CMK (cell line): ENCODE measurements at places on chromosomes 3 and 15.

DNA sequence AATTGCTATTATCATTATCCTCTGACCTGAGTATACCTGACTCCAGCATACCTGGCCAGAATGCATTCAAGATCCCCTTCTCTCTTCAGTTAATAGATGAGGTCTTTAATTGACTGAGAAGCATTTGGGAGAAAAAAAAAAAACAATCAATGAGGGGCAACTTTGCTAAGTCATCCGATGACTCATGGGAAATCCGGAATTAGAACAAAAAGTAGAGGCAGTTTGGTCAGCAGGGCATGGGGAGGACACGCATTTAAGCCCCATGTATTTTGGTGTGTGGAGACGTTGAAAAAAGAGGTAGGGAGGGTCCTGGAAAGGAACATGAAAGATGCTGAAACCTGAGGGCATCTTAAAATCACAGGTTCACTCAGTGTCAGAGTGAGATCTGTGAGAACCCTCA lies 256.2 kb downstream of the RORA start:
- no peak for DNase-seq

GRCh38 chr3:184259878-184260723 lies 1.3 kb downstream of the CAMK2N2 start:
- no peak for DNase-seq

DNA sequence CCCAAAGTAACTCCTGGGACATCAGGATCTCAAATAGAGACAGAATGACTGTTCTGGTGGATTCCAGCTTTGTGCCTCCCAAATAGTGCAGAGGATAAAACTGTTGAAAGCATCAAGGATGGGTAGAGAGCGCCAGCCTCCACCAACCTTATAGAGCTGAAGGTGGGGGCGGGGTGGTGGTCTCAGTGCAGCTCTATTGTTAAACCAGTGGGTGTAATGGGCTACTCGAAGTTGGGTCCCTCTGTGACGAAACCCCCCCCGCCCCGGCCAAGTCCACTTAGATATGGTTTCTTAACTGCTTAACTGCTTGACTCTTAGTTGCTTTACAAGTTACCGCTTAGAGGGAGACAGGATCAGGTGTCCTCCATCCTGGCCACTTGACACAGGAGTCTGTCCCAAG lies 22.7 kb downstream of the DHX30 start:
- DNase-seq = no peak

DNA sequence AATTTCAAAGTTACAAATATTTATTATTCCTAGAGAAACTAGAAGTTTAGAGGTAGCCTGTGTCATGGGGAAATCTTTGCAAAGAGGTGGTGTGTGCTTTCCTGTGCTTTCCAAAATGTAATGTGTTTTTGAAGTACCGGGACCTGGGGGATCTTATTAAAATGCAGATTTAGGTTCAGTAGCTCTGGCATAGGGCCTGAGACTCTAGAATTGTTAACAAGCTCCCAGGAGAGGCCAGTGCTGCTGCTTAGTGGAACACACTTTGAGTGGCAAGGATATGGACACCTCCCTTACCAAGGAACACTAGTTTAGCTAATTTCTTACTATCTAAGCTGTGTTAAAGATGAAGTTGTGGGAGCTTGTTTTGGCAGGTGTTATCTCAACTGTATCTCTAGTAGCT lies 428.9 kb downstream of the VGLL3 start:
- DNase-seq = no peak

DNA sequence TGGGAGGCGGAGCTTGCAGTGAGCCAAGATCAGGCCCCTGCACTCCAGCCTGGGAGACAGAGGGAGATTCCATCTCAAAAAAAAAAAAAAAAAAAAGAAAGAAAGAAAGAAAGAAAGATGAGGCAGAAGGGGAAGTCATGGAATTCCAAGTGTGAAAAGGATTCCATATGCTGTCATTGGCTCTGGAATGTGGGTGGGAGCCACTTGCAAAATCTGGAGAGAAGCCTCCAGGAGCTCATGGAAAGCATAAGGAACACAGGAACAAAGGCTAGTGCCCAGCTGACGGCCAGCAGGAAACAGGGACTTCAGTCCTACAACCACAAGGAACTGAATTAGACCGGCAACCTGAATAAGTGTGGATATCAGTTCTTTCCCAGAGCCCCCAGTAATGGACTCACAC lies 12.5 kb upstream of the TRAK1 start:
- DNase-seq = no peak

- DNase-seq = no peak
Observed at GRCh38 chr3:20222274-20222673, 36.3 kb upstream of the SGO1 start.

DNA sequence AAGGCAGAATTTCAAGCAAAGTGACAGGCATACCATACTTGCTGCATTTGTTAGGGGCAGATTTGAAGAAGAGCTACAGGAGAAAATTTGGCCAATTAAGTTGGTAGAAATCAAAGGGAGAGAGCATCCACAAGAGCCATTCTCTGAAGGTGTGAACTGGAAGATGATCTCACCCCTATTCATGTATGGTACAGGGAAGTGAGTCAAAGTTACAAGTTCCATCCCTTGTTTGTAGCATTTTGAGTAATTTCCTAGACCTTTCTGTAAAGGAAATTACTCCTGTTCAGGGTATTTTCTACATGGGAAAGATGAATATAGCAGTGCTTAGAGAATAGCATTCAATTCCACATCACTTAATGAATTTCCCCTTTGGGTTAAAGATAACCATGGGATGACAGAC lies 28.4 kb downstream of the TTC14 start:
- no peak for DNase-seq

- no peak for DNase-seq
Observed at GRCh38 chr15:55116636-55117035, 80.1 kb downstream of the RSL24D1 start.

DNA sequence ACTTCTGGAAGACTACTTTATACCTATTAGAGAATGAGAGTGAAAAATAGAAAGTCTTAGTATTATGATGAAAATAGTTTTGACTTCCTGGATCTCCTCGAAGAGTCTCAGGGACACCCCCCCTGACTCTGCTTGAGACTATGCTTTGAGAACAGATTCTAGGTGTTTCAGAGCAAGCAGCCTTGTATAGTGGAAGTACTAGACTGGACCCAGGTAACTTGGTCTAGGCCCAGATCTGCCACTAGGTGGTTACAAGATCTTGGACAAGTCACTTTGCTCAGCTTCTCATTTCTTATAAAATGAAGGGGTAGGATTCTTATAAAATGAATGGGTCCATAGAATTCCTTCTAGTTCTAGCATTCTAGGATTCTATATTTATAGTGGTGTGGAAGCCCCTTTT lies 9.1 kb downstream of the ABHD5 start:
- DNase-seq = no peak

GRCh38 chr15:22962611-22963010 lies 17.6 kb downstream of the CYFIP1 start:
- DNase-seq = no peak

DNA sequence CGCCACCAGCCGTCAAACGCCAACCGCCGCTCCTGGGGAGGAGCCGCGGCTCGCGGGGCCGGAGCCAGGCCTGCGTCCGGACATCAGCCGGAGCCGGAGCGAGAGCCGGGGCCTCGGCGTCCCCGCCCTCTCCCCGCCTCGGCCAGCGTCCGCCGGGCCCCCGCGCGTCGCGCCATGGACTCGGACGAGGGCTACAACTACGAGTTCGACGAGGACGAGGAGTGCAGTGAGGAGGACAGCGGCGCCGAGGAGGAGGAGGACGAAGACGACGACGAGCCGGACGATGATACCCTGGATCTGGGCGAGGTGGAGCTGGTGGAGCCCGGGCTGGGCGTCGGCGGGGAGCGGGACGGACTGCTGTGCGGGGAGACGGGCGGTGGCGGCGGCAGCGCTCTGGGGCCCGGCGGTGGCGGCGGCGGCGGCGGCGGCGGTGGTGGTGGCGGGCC lies 359 bp downstream of the ARIH1 start:
- DNase-seq = no peak

GRCh38 chr15:68301301-68301700 lies 23.8 kb downstream of the FEM1B start:
- peak; percentile 54 for DNase-seq

- no peak for DNase-seq
Observed at GRCh38 chr3:139534455-139534812, 5.1 kb downstream of the RBP1 start.

DNA sequence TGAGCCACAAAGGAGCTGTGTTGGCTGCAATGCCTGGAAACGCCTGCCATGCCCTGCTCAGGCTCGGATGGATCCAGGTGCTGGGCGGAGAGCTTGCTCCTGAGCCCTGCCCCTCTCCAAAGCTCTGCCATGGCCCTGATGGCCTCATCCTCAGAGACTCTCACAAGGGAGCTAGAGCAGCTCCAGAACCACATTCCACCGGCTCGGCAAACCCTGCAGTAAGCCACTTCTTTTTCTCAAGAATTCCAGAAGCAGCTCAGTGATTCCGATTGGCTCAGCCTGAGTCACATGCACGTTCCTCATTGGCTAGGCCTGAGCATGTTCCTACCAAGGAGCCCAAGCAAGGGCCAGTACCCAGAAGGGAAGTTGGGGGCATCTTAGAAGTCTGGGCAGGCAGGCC lies 24.8 kb downstream of the TPRA1 start:
- no peak for DNase-seq

GRCh38 chr3:64190517-64191515 lies 34.5 kb downstream of the PRICKLE2 start:
- no peak for DNase-seq

- no peak for DNase-seq
Observed at GRCh38 chr15:70195171-70195570, 97.5 kb upstream of the TLE3 start.

DNA sequence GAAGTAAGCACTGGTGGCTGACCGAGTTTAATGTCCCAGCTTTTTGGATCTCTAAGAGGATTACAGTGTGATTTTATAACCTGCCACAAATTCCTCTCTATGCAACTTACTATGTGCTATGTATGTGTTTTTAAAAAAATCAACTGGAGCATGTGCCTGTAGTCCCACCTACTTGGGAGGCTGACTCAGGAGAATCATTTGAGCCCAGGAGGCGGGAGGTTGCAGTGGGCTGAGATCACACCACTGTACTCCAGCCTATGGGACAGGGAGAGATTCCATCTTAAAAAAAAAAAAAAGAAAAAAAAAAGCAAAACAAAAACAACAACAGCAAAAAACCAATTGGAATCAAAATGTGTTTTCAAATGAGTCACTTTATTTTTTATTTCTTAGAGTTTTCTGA lies 29.6 kb downstream of the DUT start:
- DNase-seq = no peak

GRCh38 chr3:63092515-63092914 lies 185.6 kb upstream of the SYNPR start:
- DNase-seq = no peak

GRCh38 chr3:177802151-177802900 lies 605.0 kb upstream of the TBL1XR1 start:
- no peak for DNase-seq

DNA sequence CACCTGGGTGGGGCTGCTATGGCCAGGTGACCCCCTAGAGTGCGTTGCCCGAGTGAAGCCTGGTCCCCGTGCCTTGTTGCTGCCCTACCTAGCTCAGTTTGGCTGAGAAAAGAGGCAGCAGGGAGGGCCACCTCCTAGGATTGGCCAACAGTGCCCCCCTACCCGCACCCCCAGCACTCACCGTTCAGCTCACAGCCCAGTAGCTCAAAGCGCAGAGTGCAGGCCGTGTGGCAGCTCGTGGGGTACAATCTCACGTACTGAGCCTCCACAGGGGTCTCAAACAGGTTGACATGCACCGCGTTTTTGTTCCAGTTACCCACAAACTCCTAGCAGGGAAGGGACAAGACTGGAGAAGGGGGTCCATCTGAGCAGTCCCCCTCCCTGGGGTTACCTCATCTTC lies 7.6 kb downstream of the MFGE8 start:
- DNase-seq = no peak

- peak; percentile 18 for DNase-seq
Observed at GRCh38 chr3:17412950-17413530, 329.4 kb downstream of the TBC1D5 start.

GRCh38 chr3:140244893-140245292 lies 309.9 kb downstream of the CLSTN2 start:
- DNase-seq = no peak

DNA sequence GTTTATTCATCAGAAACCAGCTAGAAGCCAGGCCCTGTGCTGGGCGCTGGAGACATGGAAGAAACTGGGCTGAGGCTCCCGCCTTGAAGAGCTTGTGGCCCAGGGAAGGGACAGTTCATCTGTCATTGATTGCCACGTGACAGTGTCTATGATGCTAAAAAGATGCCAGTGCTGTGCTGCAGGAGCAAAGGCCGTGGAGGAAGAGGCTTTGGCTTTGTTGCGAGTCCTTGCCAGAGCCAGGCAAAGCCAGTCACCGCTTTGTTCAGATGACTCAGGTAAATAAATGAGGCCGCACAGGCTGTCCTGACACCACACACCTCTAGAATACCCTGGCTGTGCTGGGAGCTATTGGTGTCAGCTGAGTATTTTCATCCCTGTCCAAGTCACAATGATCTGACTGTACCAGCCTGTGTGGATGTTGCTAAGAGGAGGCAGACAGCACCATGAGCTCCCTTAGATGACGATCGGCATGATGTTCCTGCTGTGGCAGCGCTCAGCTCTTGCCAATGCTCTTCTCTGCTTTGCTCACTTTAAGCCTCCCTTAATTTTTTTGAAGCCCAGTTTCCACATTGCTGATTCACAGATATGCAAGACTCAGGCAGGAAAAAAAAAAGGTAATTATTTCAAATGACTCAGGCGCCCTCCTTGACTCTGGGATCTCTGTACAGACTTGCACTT lies 77.5 kb downstream of the CCNL1 start:
- DNase-seq = no peak
